ENCODE measurements at places on chromosomes 3 and 15. TPM values are rescaled to one million over a fixed set of nuclear protein-coding genes. Genes with fewer than 3 reads are reported as not detected.

Gene FAM43A
- total RNA-seq = 7.2 TPM

Gene SLC22A14
- total RNA-seq = 0.44 TPM

DNA sequence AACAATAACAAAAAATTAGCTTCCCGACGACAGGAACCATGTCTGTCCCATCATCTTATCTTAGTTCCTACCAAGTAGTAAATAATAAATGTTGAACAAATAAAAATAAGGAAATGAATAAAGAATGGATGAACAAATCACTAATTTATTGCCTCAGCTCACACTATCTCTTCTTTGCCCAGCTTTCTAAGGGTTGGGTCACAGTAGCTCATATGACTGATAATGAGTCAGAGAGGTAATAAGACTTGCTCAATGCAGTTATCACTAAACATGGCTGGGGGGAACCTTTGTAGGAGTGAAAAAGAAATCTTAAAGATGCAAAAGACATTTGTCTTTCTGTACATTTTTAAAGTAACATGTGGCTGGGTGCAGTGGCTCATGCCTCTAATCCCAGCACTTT lies 182.2 kb downstream of the WDR76 start:
- H3K27me3 ChIP-seq = no peaks in the 10 kb centered on the region
- no peaks in the 10 kb centered on the region for H3K4me1 ChIP-seq
- no peak overlapping the region for H3K4me3 ChIP-seq
- DNase-seq = no peak

DNA sequence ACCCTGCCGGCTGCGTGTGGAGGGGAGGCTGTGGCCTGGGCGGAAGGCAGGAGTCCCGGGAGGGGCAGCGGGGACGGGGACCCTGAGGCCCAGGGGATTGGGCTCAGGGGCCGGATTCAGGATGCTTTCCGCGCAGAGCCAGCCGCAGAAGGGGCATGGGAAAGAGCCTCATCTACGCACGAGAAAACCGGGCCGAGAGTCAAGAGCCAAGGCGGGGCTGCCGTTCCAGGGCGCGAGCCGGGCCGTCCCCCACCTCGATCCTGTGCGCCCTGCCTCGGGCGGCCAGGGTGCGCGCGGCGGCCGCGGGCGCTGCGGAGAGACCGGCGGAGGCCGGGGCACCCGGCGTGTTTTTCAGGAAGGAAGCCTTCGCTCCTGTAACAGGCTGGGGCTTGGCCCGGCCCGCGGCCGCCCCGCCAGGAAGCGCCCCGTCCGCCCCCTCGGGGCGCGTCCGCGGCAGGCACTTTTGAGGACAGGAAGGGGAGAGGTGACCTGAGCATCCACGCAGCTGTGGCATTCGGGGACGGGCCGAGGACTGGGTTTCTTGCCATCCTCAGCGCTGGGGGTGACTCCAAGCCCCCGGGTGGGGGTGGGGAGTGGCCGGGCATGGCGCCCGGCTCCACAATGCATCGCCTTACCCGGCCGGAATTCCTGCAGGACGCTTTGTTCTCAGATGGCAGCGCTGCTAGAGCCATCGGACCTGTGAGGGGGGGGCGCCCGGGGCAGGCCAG lies 62.3 kb upstream of the GATA2 start:
- DNase-seq = no peak
- H3K4me1 ChIP-seq = no peaks in the 10 kb centered on the region
- H3K4me3 ChIP-seq = no peak overlapping the region
- peaks cover 18% of the 10 kb centered on the region for H3K27me3 ChIP-seq
- no peak overlapping the region for H3K27ac ChIP-seq
- H3K36me3 ChIP-seq = no peaks in the 10 kb centered on the region

DNA sequence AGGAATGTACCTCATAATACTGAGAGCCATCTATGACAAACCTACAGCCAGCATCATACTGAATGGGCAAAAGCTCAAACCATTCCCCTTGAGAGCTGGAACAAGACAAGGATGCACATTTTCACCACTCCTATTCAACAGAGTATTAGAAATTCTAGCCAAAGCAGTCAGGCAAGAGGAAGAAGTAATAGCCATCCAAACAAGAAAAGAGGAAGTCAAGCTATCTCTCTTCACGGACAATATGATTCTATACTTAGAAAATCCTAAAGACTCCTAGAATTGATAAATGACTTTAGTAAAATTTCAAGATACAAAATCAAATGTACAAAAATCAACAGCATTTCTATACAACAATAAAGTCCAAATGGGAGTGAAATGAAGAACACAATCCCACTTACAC lies 30.2 kb downstream of the OCA2 start:
- H3K4me3 ChIP-seq = no peak overlapping the region
- H3K4me1 ChIP-seq = no peaks in the 10 kb centered on the region
- H3K27ac ChIP-seq = no peak overlapping the region
- DNase-seq = no peak
- no peaks in the 10 kb centered on the region for H3K36me3 ChIP-seq

DNA sequence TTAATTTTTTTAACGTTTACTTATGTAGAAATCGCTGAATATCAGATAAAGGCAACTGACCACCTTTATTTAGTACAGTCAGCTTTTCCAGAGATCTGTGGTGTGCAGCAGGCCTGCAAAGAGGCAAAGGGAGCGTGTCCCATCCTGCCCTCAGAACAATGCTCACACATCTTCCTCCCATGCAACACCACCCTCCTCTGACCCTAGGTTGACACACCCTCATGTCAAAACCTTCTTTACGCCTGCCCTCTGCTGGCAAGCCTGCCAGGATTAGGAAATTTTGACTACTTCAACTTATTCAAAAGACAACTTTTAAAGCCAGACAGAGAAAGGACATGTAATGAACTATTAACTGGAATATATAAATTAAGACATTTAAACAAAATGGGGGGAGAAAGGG lies 513.7 kb downstream of the FOXP1 start:
- peak; percentile 85 for DNase-seq
- H3K27ac ChIP-seq = no peak overlapping the region
- no peaks in the 10 kb centered on the region for H3K27me3 ChIP-seq
- H3K4me1 ChIP-seq = peaks cover 6% of the 10 kb centered on the region
- no peaks in the 10 kb centered on the region for H3K36me3 ChIP-seq

Measured in colonic mucosa (tissue), 4 donors.